Psoas muscle (tissue), 8 donors: ENCODE measurements at places on chromosomes 3 and 15. TPM values are rescaled to one million over a fixed set of nuclear protein-coding genes. Genes with fewer than 3 reads are reported as not detected.

The ALDH1A2 gene
- 2.7 TPM for total RNA-seq

The CFAP20DC gene
- not detected for total RNA-seq

The ALDH1L1 gene
- total RNA-seq: 72.6 TPM

DNA sequence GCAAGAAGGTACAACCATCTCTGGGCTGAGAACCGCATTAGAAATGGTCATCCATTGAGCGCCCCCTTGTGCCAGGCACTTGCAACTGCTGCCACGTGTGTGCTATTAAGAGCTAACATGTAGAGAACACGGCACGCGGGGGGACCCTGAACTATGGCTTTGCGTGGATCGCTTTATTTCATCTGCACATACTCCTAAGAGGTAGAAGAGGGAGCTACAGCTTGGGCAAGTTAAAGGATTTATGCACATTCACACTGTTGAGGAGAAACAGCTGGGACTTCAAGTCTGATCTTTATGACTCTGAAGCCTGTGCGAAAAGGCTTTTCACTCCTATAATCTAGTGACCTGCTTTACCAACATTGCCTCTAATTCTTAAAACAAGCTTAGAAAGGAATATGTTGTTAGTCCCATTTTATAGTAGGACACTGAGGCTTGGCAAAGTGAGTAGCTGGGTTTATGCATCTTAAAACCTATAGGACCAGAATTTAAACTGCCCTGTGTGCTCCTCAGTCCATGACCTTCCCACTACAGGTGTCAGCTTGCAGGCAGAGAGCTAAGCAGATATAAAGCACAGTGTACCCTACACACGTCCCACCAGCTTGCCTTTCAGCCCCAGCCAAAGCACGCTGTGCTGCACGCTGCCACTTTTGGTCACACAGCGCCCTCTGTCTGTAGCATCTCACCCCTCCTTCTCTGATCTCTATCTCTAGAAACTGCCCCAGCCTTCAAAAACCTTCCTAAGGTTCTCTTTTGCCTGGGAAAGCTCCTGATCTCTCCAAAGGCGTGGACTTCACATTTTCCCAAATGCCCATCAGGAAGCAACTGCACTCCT lies 57.8 kb downstream of the STARD5 start:
- no peak overlapping the region for H3K27ac ChIP-seq
- DNase-seq: peak; percentile 86
- H3K4me3 ChIP-seq: peak overlapping the region; percentile 12
- peaks cover 5% of the 10 kb centered on the region for H3K4me1 ChIP-seq
- no peaks in the 10 kb centered on the region for H3K27me3 ChIP-seq
- no peaks in the 10 kb centered on the region for H3K36me3 ChIP-seq

DNA sequence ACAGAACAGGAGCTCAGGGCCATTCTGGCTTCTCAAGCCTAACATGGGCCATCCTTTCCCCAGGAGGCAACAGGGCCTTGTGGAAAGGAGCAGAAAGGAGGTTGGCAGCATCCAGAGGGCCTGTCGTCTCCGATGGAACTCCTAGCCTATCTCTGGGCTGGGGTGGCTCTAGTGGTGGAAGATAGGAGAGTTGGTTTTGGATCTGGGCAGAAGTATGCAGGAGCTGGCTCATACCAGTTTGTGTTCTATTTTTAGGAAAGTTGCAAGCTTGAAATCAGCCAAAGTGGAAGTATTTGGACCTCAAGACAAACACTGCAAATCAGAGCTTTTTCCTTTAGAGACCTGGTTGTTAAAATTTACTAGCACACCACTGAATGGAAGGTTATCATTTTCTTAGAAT lies 35.4 kb upstream of the XCR1 start:
- no peak overlapping the region for H3K4me3 ChIP-seq
- peak overlapping the region; percentile 3 for H3K27ac ChIP-seq
- DNase-seq: no peak

DNA sequence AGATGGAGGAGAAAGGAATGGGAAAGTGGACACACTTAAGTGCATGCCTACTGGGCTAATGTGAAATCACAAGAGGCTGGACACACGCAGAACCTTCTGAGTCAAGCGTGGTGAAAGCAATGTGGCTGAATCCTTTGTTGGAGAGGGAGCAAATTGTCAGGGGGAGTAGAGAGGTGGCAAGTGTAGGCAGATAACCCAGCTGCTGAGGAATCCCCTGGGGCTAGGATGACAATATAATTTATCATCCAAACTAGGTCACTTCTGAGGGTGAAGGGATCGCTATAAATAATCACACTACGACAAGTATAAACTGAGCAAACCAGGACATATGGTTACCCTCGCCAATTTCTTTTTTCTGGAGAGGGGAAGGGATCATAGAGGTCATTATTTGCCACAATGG lies 28.7 kb downstream of the TAMM41 start:
- no peaks in the 10 kb centered on the region for H3K36me3 ChIP-seq
- peaks cover 16% of the 10 kb centered on the region for H3K4me1 ChIP-seq
